Glomerular endothelial cell (primary cell): ENCODE measurements at places on chromosomes 11 and 22. TPM values are rescaled to one million over a fixed set of nuclear protein-coding genes. Genes with fewer than 3 reads are reported as not detected.

DNA sequence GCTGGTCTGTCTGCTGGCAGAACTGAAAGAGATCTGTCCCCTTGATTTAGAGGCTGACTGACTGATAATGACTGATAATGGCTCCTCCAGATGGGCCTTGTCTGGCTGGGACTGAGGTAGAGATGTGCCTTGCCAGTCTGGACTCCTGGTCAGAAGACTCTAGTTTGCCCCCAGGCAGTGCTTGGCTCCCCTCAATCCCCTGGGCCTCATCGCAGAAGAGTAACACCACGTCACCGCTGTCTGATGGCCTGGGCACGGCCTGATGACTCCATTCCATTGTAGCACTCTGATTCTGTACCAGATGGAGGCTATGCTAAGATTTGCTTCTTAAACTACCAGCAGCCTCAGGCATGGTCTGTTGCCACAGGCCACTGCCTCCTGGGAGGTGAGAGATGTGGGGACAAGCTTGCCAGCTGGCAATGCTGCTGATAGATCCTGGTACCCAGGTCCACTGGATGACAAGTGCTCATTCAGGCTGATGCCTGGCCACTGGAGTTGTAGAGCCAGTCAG lies 19.1 kb downstream of the CYB5R2 start:
- no peak for DNase-seq

The MMP13 gene
- not detected in 2 replicates for total RNA-seq

- no peak for DNase-seq
Measured at GRCh38 chr22:45883811-45884170, 93.2 kb downstream of the WNT7B start.

The CEP164 gene
- total RNA-seq, result 22.8 and 31.8 TPM in 2 replicates

DNA sequence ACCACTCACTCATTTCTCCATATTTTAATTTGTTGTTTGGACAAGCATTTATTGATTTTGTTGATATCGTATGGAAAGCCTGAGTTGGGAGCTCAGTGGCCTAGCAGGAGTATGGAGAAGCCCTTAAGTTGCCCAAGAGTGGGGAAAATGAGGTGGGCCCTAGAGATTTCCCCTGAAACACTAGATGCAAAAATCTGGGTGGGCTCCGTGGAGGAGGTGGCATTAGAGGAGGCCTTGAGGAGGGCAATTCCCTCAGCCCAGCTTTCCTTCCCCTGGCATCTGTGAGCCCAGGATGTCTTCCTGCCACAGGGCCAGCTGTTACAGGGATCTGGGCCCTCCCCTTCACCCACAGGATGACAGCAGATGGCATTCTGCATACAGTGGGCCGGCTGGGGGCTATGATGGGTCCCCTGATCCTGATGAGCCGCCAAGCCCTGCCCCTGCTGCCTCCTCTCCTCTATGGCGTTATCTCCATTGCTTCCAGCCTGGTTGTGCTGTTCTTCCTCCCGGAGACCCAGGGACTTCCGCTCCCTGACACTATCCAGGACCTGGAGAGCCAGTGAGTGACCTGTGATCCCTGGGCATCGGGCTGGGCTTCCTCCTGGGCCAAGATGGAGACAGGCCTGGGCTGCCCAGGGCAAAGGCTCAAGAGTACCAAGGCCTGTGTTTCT lies 21.6 kb upstream of the SLC22A12 start:
- DNase-seq, result no peak

- no peak for DNase-seq
Measured at GRCh38 chr11:82908311-82908710, 6.8 kb downstream of the DDIAS start.

DNA sequence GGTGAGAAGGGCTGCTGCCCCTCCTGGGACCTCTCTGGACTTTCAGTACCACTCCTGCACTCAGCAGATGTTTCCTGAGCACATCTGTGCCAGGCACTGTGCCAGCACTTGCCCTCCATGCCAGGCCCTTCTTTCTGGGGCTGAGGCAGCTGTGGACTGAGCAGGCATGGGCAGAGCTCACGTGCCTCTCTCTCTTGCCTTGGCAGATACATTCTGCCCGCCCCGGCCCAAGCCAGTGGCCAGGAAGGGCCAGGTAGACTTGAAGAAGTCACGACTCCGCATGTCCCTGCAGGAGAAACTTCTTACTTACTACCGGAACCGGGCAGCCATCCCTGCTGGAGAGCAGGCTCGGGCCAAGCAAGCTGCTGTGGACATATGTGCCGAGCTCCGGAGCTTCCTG lies 8.3 kb upstream of the ATF4 start:
- no peak for DNase-seq

- DNase-seq, result no peak
Measured at GRCh38 chr11:5631417-5631816, 6.6 kb downstream of the TRIM34 start.

- DNase-seq, result no peak
Measured at GRCh38 chr11:94142308-94143281, 14.0 kb downstream of the PANX1 start.

The HEPN1 gene
- 0.18 TPM in 1 of 2 replicates, not detected in the other for total RNA-seq

The ZNF280B gene
- total RNA-seq, result 2.5 TPM in 2 replicates

- peak; percentile 14 for DNase-seq
Measured at GRCh38 chr11:17683377-17684161, 35.8 kb upstream of the MYOD1 start.

DNA sequence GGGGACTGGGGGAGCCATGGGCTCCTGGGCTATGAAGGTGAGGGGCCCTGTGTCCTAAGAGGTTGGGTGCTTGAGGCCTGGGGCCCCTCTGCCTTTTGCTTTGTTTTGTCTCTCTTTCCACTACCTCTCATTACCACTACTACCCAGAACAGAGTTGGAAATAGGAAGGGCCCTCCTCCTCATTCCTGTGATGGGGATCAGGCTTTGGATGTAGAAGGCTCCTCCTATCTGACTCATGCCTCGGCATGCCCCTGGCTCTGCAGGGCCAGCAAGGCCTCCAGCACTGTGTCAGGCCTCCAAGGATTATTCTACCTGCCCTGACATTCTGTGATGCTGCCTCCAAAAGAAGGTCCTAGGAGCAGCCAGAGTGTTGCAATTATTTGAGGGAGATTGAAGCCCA lies 766 bp downstream of the IZUMO1R start:
- no peak for DNase-seq

DNA sequence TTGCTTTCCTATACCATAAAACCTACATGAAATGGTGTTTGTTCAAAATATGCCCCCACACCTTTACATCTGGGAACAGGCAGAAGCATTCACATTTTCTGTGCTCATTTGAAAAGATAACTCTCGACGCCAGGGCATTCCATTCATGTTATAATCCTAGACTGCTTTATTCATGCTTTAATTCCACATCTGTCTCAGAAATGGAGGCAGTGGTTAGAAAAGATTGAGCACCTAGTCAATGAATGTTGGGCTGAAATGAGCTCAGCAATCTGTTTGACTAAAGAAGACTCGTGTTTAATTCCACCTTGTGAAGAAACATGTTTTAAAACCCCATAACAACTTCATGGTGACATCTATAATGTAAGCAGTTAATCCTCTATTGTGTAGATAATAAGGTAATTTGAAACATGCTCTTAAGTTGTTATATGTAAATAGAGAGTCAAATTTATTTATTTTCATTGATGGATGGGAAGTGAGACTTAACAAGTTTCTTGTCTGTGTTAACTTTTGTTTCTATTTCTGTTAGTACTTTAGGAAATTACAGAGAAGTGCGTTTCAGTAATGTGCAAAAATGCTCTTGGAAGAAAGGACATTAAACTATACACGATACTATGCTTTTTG lies 217.5 kb downstream of the DDX10 start:
- no peak for DNase-seq

GRCh38 chr22:44676441-44677352 lies 25.3 kb upstream of the PRR5 start:
- no peak for DNase-seq

GRCh38 chr11:113877670-113878055 lies 2.3 kb upstream of the USP28 start:
- DNase-seq, result no peak

- DNase-seq, result no peak
Measured at GRCh38 chr11:196786-197731, 4.2 kb downstream of the SCGB1C1 start.

The TST gene
- total RNA-seq, result 63.6 and 90.9 TPM in 2 replicates

DNA sequence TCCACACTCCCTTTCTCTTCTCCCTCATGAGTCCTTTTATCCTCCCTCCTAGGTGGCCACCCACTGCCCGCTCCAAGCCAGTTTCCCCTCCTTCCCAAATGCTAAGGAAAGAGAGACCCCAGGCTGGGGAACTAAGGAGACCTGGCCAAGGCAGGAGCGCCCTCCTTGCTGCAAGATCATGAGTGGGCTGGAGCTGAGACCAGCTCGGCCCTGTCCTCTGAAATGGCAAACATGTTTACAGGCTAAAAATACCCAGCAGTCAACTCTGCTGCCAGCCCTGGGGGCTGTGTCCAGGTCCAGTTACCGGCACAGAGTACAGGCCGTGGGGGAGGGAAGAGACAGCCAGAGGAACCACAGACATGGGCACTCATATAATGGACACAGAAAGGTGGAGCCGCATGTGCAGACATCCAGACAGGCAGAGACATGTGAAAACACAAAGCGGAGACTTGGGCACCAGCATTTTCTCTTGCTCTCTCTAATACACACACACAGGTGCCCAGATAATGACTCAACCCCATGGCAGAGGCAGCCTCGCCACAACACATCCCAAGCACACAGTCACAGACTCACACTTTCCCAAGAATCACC lies 1.2 kb upstream of the AHNAK start:
- no peak for DNase-seq

DNA sequence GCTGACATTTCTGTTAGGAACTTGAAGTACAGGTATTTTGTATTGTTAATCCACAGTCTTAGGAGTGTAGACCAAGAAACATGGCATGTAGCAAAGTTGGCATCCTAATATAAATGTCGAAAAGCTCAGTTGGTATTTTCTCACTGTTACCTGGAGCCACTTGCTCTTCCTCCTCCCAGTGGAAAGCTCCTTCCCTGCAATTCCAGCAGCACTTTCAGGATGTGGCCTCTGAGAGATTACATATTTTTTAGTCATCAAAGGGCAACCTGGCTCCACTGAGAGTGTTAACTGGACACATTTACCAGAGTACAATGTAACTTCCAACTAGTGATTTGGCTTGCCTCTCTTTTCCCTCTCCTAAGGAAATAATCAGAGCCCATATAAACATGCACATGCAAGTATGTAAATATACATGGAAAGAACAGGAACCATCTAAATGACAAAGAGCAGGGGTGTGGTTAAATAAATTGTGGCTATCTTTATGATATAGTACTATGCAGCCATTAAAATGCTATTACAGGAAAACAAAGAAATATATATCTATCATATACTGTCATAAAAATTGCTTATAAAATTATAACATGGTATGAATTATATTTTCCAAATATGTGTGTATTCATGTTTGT lies 14.3 kb upstream of the EED start:
- DNase-seq, result no peak

GRCh38 chr11:72930008-72930407 lies 115.8 kb downstream of the ATG16L2 start:
- no peak for DNase-seq

GRCh38 chr22:49604732-49605302 lies 222.9 kb downstream of the BRD1 start:
- DNase-seq, result no peak

The TECTA gene
- total RNA-seq, result 0.64 and 3.2 TPM in 2 replicates

The OMP gene
- total RNA-seq, result 0.53 TPM in 1 of 2 replicates, not detected in the other

The CASP4 gene
- 159 and 1,759 TPM in 2 replicates for total RNA-seq

GRCh38 chr11:15737320-15737719 lies 619.0 kb downstream of the SOX6 start:
- DNase-seq, result no peak

DNA sequence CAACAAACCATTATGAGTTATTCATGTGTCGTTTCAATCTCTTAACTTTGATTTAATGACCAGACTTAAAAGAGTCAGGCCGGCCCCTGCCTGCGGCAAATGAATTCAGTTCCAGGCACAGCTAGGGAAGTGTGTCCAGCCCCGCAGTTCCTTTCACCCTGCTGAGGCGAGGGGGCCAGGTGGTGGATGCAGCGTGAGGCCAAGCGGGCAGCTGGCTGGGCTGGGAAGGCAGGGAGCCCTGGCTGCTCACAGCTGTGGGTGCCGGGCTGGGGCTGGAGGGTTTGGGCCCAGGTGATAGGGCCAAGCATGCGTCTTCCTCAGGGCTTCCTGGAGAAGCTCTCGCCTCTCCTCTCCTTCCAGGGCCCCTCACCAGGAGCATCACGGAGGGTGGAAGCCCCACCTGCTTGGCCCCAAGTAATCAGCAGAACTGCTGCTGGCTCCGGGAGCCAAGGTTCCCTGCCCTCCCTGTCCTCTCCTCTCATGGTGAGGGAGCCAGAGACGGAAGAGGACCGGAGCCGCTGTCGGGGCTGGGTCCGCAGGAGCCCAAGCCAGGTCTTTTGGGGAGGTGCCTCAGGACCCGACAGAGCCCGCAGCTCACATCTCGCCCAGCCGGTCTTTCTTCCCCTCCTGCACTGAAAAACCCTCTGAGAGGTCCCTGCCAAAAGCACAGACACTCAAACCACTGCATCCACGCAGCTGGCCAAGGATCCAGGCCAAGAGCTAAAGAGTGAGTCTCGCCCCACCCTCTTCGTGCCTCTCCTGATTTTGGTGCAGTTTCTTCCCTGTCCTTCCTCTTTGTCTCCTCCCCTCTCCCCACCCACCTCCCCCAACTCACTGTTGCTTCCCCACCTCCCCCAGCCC lies 97.0 kb downstream of the ST3GAL4 start:
- DNase-seq, result no peak
